ENCODE measurements at places on chromosomes 11 and 22.

GRCh38 chr11:61567286-61568061 is 13.4 kb downstream of the SYT7 start:
- peak; percentile 36 for DNase-seq

DNA sequence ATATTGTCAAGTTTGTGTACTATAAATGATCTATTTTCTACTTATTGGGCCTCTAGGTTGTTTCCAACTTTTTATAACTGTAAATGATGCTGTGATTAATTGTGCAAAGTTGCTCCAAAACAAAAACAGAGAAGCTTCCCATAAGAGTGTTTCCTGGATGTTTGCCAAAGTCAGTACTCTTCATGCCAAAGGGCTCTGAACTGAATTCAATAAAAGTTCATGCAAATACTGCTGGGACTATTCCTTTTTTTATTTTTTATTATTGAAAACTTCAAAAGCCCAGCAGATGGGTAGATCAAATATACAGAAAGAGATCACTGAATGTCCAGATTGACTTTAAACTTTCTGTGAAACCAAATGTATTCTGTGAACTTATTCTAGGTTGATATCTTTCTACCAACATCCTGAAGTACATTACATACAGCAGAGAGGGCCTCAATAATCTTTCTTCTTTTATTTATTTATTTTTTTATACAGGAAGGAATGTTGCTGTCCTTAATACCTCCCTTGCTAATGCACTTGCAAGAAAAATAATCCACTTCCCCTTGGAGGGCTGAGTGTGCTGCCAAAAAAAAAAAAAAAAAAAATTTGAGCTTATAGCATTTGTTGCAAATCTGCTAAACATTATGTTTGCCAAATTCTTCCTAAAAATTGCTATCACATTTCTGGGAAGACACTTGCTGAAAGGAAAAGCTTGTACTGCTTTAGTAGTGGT is 53.0 kb downstream of the CTSC start:
- no peak for DNase-seq

GRCh38 chr11:15911377-15912044 is 444.8 kb downstream of the SOX6 start:
- no peak for DNase-seq

DNA sequence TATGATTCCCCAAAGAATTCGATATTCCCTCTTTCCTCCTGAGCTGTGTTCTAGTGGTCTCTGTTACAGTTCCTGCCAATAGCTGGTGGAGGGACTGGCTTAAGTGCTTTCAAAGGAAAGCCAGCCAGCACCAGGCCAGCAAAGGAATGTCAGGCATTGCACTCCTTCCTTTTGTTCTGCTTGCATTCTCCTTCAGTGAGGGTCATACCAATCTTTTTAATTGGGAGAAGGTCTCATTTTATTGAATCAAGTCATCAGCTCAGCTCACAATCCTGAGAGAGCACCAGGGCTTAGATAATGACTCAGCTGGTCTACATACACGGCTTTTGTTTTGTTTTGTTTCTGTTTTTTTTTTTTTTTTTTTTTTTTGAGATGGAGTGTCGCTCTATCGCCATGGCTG is 222.9 kb downstream of the NAV2 start:
- DNase-seq, result no peak

DNA sequence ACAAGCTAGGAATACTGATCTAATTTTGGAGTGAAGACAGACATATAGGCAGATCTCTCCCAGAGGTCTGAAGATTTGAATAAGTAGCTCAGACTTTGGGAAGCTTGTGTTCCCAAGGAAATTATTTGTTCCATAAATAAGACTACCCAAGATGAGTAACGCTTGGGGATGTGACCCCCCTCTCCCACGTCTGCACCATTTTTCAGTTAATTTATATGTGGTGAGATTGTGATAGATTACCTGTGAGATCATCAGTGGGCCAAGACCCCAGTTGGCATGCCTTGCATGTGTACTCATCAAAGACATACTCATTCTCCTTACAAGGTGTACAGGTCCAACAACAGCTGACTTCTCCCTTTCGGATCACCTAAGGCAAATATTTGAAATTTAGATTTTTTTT is 252.8 kb upstream of the CTSC start:
- no peak for DNase-seq

DNA sequence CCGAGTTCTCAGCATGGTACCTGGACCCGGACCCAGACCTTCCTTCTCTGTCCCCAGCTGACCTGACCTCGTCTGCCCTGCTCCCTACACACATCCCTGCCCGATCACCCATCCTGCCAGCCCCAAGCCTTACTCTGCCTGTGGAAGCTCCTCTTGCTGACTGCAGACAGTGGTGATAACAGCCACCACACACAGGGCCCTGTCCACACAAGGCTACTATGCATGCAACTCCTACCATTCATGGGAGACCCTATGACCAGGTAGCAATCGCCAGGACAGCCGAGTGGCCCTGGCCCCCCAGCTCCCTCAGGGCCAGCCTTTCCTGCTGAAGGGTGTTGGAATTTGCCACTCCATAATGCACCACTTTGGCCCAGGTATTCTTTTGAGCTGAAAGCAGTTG is 233.6 kb downstream of the BRD1 start:
- no peak for DNase-seq

- DNase-seq, result no peak
Measured at GRCh38 chr11:59028105-59028504, 58.0 kb upstream of the GLYATL1B start.

DNA sequence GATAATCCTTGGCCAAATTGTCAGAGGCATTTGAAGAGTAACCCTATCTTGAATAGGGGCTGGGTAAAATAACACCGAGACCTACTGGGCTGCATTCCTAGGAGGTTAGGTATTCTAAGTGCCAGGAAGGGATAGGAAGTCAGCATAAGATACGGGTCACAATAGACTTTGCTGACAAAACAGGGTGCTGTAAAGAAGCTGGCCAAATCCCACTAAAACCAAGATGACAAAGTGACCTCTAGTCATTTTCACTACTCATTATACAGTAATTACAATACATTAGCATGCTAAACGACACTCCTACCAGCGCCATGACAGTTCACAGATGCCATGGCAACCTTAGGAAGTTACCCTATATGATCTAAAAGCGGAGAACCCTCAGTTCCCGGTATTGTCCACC is 964 bp upstream of the REXO2 start:
- no peak for DNase-seq

DNA sequence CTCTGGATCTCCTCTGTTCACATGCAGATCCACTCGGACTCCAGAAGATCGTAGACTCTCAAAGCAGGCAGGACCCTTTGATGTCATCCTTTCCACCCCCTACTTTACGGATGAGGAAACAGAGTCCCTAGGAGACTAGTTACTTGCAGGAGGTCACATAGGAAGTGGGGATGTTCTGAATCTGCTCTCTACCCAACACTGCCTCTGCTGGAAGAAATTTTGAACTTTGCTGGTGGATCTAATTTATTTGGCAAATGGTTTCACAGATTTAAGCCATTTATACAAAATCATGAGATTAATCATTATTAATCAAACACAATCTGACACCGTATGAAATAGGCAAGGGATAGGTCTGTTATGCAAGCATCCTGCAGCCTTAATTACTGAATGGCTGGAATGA is 55.0 kb upstream of the USP47 start:
- DNase-seq, result no peak

GRCh38 chr11:23539556-23539955 is 679.3 kb upstream of the CCDC179 start:
- no peak for DNase-seq

GRCh38 chr11:31903225-31904074 is 92.3 kb upstream of the PAX6 start:
- DNase-seq, result no peak

- DNase-seq, result no peak
Measured at GRCh38 chr22:48439560-48440135, 1388.0 kb downstream of the BRD1 start.

- no peak for DNase-seq
Measured at GRCh38 chr11:13629779-13630178, 38.7 kb upstream of the FAR1 start.

DNA sequence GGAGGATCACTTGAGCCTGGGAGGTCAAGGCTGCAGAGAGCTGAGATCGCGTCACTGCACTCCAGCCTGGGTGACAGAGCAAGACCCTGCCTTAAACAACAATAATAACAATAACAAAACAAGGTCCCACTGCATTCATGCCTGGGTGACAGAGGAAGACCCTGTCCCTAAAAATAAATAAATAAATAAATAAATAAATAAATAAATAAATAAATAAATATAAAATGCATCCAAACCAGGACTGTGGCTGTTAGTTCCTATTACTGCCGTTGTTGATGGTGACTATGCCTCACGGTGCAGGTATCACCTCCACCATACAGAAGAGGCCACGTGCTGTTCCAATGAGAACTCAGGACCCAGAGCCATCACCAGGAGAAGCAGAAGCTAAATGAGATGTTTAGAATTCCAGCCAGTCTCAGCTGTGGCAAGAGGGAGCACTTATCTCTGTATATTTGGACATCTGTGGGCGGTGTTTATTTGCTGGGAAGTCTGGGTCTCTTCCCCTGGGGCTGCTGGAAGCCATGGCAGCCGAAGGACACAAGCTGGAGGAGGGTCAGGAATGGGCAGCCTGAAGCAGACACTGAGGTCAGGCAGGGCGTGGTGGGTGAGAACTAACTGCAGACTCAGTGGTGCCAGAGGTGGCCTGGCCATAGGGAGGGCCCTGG is 21.6 kb downstream of the C11orf86 start:
- no peak for DNase-seq

DNA sequence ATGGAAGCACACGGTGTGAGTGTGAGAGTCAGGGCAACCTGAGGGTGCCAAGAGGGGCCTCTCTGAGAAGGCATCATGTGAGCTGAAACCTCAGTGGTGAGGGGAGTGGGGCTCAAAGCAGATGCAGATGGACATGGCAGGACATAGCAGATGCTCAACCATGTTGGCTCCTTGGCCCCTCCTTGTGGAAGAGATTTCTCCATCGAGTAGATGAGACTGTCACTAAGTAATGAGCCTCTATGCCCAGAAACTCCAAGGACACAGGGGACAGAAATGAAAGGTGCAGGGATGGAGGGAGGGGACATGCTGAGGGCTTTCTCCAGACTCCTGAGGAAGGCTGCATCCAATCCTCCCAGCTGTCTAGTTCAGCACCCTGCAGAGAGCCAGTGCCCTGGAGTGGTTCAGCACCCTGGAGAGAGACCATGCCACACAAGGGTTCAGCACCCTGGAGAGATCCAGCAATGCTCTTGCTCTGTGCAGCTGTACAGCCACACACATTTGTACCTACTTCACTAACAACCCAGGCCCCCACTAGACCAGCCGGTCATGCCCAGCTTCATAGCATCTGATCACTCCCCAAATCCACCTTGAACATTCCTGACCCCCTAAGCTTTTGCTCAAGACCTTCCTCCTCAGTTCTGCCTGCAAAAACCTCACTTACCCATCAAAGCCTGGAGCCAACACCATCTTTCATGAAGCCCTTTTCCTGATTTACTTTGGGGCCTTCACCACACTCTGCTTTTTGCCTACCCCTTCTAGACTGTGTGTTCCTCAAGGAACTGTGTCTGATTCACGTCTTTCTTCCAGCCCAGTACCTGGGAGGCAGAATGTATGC is 252.0 kb downstream of the CTTN start:
- no peak for DNase-seq

DNA sequence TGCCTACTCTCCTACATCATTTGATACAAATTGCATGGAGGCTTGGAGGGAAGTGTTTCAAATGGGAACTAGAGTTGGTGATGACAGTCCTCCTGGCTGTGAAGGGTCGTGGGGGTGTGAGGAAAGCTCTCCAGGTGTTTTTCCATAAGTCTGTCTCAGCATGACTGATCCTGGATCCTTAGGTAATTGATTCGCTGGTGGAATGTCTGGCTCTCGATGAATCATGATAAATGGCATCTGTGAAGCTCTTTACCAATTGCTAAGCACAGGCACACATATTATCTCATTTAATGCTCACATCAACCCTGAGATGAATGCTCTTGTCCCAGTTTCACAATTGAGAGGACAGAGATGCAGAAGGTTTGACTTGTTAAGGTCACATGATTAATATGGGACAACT is 107.5 kb downstream of the PKNOX2 start:
- no peak for DNase-seq

- DNase-seq, result no peak
Measured at GRCh38 chr11:11211186-11211585, 141.9 kb downstream of the CSNK2A3 start.

- peak; percentile 80 for DNase-seq
Measured at GRCh38 chr11:18012906-18013781, at the start of gene SERGEF. SERGEF (minus strand) TSS chr11:18013047; CDS start chr11:18013010, 37 bp downstream.

DNA sequence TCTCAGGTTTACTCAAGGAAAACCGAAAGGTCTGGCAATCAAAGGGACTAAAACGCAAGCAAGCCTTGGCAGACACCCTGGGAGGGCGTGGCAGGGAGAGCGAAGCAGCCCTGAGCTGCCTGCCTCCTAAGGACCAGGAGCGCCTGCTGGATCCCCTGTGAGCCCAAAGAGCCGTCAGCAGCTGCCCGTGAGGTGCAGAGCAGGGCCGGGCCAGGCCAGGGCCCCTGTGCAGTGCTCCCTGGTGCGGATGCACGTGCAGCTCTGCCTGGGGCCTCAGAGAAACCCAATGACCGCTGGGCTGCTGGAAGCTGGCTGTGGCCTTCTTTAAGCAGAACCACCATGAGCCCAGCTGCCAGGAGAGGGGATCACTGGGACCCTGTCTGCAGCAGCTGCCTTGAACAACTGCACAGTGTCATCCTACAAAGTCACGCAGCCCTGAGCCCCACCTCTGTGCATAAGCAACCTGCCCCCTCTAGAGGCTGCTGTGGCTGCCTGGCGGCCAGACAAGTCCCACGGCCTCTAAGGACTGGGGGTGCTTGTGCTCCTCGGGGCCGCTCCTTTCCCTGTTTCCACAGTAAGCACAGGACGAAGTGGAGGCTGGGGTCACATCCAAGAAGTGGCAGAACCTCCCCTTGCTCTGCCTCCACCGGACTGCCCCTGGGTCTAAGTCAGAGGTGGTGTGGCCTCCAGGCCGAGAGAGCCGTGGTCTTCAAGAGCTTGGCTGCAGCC is 29.1 kb upstream of the COMT start:
- no peak for DNase-seq

- no peak for DNase-seq
Measured at GRCh38 chr11:73950869-73951710, at the start of gene DNAJB13. DNAJB13 (plus strand) TSS chr11:73951026; CDS start chr11:73951070, 44 bp downstream.

- DNase-seq, result no peak
Measured at GRCh38 chr22:48496987-48497650, 1330.6 kb downstream of the BRD1 start.

- no peak for DNase-seq
Measured at GRCh38 chr11:69362315-69362714, 68.4 kb downstream of the MYEOV start.

- no peak for DNase-seq
Measured at GRCh38 chr11:103936059-103936458, 100.4 kb upstream of the DDI1 start.

- no peak for DNase-seq
Measured at GRCh38 chr11:1522081-1522424, 35.5 kb upstream of the MOB2 start.

GRCh38 chr11:67120881-67121710 is 2.0 kb downstream of the KDM2A start:
- no peak for DNase-seq

DNA sequence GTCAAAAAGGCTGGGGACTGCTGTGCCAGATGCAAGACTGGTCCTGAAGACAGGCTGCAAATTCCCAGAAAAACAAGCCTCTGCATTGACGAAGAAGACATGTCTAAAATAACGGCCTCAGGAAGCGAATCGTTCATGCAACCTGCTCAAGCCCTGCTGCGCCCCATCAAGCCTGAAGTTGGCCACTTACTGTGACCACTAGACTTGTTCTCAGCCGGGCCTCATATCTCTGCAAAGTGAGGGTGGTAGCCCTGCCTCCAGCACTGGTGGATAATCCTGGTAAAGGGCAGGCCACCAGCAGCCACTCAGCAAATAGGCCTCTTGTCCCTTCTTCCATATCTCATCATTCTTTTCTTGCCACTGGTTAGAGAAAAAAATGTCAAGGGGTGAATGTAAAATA is 11.8 kb downstream of the LTO1 start:
- DNase-seq, result no peak

- no peak for DNase-seq
Measured at GRCh38 chr11:16191868-16192240, 164.5 kb downstream of the SOX6 start.

Data from anterior cingulate cortex (tissue), 58 donors.